ENCODE measurements at places on chromosomes 4 and X.

- no peak for DNase-seq
Measured at GRCh38 chr4:139011225-139011950, 4.2 kb upstream of the NOCT start.

DNA sequence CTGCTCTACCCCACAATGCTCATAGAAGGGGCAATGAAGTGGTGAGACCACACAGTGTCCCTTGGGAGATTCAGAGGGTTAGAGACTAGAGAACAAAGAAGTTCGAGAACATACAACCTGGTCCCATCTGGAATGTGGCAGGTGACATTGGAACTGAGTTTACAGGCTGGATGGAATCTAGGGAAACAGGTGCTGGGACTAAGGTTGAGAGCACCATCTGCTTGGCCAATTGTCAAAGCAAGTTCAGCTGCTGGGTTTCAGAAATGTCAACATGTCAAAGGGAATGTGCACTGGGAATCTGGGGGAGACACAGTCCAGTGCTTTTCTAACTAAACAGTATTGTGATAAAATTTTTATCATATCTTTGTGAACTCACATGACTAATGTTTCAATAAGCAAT lies 15.9 kb upstream of the FAM13A start:
- DNase-seq, result no peak

GRCh38 chrX:124725502-124725901 lies 379.1 kb downstream of the SH2D1A start:
- no peak for DNase-seq

- no peak for DNase-seq
Measured at GRCh38 chr4:173401063-173401462, 2.1 kb upstream of the SCRG1 start.

DNA sequence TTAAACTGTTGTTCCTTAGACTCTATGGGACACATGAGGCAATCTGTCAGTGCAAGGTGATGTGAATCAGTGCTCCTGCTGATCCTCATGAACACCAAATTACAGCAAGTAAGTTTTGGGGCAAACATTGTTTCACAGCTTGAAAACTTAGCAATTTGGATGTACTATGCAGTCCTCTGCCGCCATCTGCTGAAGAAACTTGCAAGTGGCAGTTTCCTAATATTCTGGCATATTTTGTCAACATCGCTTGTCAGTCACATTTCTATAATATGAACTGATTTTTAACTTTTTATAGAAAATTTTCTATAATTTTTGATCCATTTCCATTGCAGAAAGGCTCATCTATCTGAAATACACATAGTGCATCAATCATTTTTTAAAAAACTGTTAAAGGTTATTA lies 56.3 kb downstream of the ZAR1 start:
- no peak for DNase-seq

GRCh38 chr4:48252313-48252712 lies 17.3 kb downstream of the TEC start:
- DNase-seq, result no peak

Measured in activated T-helper 1 cell treated with anti-CD3 and anti-CD28 coated beads, Interleukin-12 subunit alpha, Interleukin-12 subunit beta, Interleukin-2, Interleukin-4 antibody, amounts not matched to agents 30 ng/mL and 10 ng/mL and 1 ng/mL, durations not matched to agents 14 hours and 24 hours and 36 hours (primary cell).